AG20443 (cell line): ENCODE measurements at places on chromosomes 5 and 9.

DNA sequence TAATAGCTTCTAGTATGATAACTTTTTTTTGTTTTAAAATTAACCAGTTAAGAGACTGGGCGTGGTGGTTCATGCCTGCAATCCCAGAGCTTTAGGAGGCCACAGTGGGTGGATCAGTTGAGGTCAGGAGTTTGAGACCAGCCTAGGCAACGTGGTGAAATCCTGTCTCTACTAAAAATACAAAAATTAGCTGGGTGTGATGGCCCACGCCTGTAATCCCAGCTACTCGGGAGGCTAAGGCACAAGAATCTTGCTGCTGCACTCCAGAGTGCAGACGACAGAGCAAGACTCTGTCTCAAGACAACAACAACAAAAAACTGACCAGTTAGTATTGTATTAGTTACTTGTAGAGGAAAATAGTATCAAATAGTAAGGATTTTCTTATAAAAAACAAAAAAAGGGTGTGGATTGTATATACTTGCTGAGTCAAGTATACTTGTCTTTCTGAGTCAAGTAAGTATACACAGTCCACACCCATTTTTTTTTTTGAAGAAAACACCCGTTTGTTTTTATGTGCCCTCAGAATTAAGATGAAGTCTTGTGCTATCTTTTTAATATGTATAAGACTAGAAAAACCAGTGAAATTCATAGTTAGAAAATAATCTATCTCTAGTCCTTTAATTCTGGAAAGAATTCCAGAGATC lies 25.3 kb downstream of the UBAP1 start:
- peak; percentile 24 for DNase-seq

- no peak for DNase-seq
Measured at GRCh38 chr5:55903121-55903701, 52.1 kb downstream of the IL31RA start.

DNA sequence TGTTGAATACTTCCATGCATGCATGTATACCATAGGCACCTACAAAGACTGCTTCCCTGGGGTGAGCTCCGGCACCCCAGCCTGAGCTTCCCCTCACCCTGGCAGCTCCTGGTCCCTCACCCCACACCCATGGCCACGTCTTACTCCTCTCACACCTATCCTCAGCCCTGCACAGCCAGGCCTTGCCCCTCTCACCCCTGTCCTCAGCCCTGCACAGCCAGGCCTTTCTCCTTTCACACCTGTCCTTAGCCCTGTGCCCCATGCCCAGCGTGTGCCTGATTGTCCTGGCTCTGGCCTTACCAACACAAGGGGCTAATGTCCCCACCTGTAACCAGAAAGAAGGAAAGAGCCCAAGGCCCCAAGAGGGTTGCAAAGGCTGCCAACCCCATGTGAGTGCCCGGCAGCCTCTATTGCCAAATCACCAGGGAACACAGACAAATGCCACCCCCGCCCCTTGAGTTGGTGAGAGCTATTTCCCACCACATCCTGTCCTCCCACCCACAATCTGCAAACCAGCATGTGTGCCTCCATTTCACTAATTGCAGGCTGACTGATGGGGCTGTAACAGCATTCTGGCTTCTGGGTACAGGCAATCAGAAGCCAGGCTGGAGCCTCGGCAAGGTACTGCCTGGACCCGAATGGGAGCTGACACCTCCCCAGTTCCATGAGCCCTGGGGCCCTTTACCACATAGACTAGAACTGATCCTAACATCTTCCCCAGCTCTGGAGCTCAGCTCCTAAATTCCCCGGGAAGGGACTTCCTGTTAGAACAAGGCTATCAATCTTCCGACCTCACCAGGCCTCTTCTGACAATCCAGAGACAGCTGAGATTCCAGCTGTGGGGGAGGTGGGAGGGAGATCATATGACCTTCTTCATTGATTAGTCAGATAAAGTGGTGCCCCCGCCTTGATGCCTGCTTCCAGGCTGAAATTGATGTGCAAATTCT lies 78.2 kb downstream of the FAM114A2 start:
- DNase-seq: no peak

DNA sequence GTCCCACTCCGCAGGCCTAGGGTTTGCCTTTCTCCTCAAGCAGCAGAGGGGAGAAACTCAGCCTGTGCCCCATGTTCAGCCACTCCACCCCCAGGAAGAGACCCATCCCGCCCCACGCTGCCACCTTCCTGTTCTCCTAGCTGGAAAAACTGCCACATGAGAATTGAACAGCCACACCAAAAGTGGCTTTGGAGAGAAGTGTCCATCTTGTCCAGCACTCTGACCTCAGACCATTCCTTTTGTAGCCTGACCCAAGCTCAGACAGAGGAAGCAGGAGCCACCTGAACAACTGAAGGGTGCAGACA lies 8.3 kb upstream of the SLC25A48 start:
- DNase-seq: no peak

DNA sequence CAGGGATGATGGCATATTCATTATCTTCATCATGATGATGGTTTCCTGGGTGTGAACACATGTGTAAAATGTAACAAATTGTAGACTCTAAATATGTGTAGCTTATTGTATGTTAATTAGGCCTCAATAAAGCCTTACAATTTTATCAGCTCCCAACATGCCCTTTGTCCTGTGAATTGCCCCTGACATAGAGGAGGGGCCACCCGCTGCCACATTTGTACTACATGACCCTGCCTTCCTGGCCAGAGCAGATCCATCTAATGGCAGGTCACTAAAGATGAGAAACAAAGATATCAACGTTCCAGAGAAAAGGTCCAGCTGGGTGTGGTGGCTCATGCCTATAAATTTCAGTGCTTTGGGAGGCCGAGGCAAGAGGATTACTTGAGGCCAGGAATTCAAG lies 117.2 kb downstream of the CAAP1 start:
- no peak for DNase-seq

- no peak for DNase-seq
Measured at GRCh38 chr9:117377046-117377445, 37.8 kb downstream of the ASTN2 start.

DNA sequence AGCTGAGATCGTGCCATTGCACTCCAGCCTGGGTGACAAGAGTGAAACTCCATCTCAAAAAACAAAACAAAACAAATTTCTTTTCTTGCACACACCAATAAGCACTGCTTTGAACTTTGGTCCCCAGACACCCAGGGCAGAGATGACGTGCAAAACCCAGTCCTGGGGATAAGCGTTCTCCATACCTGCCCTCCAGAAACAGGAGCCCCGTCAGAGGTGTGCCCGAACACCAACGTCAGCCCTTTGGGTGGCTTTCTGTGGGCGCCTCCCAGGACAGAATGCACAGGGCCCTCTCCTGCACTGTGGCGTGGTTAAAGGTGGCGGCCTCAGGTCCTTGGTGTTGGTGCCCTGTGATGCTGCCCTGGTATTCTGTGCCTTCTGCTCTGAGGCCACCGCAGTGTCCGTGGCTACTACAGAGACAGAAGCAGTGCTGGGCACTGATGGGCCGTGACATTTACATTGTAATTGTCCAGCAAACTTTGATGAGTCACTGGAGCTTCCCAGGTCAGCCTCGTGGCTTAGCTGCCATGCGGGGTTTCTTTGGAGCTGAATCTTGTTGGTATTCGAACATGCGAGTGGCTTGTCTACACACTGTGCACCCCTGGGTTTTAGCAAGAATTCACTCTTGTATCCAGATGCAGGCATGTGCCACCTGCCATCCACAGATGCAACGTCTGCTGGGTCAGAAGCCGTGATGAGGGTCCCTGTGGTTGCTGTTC lies 9.8 kb downstream of the PPP1R26 start:
- no peak for DNase-seq

DNA sequence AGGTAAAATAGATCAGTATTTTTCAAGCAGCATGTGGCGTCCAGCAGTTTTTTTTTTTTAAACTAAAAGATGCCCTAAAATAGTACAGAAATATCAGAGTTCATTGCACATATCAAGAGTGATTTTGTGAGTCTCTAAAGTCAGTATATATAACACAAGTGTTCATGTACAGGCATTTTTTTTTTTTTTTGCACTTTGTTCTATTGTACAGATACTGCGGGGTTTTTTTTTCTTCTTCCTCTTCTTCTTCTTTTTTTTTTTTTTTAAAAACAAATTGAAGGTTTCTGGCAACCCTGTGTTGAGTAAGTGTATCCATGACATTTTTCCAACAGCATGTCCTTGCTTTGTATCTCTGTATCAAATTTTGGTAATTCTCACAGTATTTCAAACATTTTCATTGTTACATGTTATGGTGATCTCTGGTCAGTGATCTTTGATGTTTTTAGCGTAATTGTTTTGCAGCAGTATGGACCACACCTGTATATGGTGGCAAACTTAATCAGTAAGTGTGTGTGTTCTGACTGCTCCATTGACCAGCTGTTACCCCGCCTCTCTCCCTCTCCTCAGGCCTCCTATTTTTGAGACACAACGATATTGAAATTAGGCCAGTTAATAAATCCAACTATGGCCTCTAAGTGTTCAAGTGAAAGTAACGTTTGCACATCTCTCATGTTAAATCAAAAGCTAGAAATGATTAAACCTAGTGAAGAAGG lies 76.8 kb downstream of the TRIO start:
- no peak for DNase-seq
